ENCODE measurements at places on chromosomes 2 and 18.

GRCh38 chr2:84077496-84077895, 381.6 kb downstream of the SUCLG1 start:
- no peak for DNase-seq

GRCh38 chr2:207692206-207693065, 19.0 kb upstream of the CCNYL1 start:
- no peak for DNase-seq

DNA sequence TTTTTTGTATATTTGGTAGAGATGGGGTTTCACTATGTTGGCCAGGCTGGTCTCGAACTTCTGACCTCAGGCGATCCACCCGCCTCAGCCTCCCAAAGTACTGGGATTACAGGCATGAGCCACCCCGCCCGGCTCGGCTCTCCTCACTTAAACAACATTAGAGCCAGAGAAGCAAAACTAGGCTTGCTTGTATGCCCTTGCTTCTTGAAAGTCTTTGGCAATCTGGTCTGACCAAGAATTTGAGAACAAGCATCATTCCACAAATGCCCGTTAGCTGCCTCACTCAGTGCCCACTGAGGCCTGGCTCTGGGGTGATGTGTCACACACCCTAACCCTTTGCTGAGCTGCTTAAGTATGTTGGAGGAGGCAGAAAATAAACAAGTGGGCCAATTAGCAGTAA, 33.5 kb downstream of the SOWAHC start:
- no peak for DNase-seq

- no peak for DNase-seq
Observed at GRCh38 chr2:241126771-241127202, 22.5 kb downstream of the PASK start.

DNA sequence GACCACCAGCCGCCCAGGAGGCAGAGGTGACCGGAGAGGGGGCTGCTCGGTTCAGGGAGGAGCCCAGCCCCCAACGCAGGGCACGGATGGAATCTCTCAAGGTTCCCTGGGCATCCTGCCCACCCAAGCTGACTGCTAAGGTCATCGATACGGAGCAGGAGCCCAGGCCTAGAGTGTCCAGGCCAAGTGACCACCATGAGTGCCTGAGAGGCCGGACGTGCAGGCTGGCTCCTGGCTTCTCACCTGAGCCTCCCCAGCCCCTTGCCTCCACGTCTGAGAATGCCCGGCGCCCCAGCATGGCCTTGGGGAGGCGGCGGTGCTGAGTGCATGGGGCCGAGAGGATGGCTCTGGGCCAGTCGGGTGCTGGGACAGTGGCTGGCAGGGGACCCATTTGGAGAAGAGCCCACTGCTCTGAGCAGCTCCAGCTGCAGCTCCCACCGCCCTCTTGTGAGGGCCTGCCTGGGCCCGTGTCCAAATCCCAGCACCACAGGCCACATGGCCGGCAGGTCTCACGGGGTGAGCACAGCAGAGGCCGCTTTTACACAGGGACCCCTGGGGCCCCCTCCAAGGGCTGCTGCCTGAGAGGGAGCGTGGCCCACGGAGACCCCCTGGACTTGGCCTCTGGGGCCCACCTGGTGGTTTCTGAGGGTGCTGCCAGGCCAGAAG, 102.8 kb upstream of the CTDP1 start:
- no peak for DNase-seq

DNA sequence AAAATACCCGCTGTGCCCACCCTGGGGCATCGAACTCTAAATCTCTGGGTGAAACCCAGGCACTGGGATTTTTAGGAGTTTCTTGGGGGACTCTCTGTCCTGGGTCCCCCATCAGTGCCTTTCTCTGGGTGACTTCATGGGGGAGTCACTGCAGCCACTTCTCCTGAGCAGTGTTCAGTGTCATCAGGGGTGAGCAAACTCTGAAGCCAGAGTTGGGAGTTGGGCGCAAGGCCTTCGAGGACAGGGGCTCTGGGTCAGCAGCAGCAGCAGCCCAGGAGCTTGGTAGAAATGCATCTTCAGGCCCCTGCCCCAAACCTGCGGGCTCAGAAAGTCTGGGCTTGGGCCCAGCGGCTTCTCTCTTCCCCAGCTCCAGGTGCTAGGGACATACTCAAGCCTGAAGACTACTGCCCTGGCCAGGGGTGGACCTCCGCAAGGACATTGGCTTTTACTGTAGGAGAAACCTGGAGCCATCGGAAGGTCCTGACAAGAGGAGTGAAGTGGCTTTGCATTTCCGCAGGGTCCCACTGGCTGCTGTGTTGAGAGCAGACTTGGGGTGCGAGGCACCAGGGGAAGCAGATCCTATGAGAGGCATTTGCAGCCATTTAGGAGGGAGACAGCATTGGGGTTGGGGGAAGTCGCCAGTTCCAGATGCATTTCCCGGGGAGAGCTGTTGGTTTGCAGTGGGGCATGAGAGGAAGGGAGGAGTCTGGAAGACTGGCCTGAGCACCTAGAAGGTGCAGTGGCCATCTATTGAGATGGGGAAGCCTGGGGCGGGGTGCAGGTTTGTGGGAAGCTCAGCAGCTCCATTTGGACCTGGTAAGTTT, 51.5 kb upstream of the FAHD2A start:
- no peak for DNase-seq

GRCh38 chr2:3076848-3077642, 300.6 kb downstream of the EIPR1 start:
- no peak for DNase-seq

- DNase-seq = no peak
Observed at GRCh38 chr2:54106631-54107454, 8.6 kb upstream of the ACYP2 start.

DNA sequence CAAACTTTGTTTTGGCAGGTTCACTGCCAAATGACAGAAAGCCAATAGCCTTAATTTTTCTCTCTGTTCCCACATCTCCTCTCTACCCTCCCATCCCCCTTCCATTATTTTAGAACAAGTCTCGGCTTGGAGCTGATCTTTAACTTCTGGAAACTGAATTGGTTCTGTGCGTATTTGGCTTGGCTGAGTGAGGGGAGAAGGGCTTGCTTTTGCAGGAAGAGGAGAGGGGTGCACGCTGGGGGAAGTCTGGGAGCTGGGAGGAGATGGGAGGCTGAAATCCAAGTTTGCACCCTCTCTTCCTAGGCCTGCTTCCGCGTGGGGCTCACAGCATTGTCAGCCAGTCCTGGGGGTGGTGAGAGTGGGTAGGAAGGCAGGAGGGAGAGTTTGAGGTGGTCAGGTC, 176.1 kb upstream of the SPRED2 start:
- no peak for DNase-seq

GRCh38 chr2:84800194-84800805, 80.6 kb downstream of the TRABD2A start:
- DNase-seq = no peak

GRCh38 chr2:164143183-164143930, 407.5 kb upstream of the FIGN start:
- DNase-seq = no peak

DNA sequence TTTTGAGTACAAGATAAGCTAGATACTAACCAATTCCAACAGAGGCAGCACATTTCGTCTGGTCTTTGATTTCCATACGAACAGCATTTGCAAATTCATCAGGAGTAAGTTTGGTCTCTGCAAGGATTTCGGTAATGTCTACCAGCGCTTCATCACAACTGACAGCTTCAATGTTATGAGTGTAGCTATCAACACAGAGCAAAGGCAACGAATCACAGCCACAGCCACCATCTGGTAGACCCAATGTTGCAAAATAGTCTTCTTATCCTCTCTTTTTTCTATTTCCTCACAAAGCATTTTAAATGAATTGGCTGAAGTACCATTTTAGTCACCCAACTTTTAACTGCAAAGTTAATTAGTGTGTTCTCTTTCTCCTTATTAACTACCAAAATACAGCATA, 68.3 kb downstream of the REV1 start:
- DNase-seq = no peak

GRCh38 chr2:212842544-212843185, 304.1 kb upstream of the ERBB4 start:
- DNase-seq = no peak

- DNase-seq = no peak
Observed at GRCh38 chr2:55112229-55113031, 62.2 kb upstream of the RTN4 start.

GRCh38 chr18:46531482-46531881, 125.5 kb downstream of the LOXHD1 start:
- DNase-seq = no peak

DNA sequence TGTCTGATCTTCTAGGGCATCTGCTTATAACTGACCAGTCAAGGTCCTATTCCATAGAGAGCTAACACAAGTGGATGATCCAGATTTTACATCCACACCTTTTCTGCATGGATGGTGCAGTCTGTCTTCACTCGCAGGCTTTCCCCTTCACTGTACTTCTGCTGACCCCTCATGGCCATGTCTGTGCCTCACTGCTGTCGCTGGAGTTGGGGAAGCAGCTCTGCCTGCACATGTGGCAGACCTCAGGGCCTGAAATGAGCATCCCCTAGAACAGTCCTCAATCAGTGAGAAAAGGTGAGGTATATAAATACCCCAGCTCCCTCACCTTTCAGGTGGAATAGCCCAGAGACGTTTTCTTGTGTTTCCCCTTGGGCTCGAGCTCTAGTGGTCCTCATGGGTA, 233.8 kb downstream of the ANKRD36B start:
- DNase-seq = no peak

DNA sequence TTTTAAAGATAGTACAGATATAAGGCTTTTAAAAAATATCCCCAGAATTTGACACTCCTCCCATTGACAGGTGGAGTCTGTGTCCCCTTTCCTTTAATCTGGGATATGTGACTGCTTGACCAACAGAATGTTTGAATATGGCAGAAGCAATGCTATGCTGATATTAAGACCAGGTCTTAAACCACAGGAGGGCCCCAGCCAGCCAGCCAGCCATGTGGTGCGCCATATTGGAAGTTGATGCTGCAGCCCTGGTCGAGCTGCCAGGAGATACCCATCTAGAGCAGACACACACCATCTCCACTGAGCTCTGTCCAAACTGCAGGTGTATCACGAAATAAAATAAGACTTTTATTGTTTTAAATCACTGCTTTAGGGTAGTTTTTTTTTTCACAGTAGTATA, 122.3 kb upstream of the CAB39 start:
- no peak for DNase-seq

DNA sequence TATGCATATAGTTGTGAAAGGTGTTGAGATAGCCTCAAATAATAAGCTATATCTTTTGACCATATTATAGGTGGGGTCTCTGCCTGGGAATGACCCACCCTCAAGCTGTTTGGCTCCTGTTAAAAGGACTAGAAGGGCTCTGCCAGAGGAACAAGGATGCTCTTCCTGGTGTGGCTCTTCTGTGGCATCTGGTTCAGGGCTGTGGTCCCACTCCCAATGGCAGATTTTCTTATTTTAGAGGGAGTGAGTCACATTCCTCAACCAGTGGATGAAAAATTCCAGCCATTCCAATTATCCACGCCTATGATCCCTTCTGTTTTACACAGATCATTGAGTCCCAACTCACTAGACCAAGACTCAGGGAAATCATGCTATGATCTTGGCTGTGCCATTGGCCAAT, 119.9 kb downstream of the PARD3B start:
- DNase-seq = no peak

DNA sequence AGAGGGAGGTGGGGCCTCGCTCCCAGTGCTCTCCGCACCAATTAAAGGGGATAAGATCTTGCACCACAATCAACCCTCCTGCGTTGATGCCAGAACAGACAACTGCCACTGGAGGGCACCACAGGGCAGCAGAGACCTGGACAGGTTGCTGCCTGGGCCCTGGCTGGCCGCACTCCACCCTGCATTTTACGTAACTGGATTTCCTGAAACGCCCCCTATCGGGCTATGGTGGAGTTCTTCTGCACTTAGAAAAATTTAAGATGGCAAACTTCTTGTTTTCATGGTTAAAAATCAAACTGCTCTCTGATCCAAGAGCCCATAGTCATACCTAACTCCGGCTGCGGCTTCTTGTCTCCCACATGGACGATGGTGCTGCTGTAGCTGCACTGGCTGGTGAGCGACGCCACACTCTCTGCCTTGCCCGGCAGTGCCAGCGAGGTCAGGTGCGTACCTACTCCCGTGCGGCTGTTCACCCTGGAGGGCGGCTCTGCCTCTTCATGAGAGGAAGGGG, 16.8 kb upstream of the HES6 start:
- DNase-seq = peak; percentile 26

GRCh38 chr2:165069151-165069550, 113.8 kb upstream of the SLC38A11 start:
- DNase-seq = no peak

- DNase-seq = no peak
Observed at GRCh38 chr2:44126106-44126797, 42.4 kb upstream of the PPM1B start.

- DNase-seq = no peak
Observed at GRCh38 chr2:239226677-239227581, 173.9 kb downstream of the HDAC4 start.

GRCh38 chr2:126739141-126739540, 83.2 kb downstream of the GYPC start:
- no peak for DNase-seq

DNA sequence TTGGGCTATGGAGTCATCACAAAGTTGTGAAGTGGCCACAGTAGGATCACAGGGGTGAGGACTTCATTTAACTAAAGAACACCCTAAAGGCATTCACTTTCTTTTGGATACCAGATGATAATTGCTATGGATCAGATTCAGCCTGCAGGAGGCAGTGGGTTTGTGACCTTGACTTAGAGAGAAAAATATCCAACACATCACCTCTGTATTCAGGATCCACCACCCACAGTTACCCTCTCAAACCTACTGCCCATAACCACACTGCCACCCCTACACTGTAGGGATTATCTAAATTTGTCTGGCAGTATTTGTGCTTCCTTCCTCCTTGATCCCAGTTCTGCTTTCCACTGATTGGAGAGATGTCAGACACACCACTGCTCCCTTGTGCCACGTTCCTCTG, 269.4 kb downstream of the MYCN start:
- no peak for DNase-seq

- no peak for DNase-seq
Observed at GRCh38 chr2:186546846-186547245, 43.0 kb upstream of the ITGAV start.

DNA sequence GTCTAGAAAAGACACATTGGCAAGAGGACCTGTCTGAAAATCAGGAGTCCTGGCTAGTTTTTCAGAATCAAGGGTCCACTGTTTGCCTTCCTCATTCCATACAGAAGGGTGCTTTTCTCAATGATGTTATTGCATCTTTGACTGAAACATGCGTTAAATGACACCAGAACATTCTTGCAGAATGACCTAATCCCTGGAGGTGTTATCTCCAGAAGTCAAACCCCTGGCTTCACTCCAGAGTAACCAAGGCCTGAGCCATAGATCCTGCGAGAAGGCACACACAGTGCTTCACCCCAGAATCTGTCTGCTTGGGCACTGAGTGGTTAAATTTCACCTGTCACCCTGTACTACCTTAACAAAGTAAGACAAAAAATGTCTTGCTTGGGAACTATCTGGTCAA, 1055.2 kb upstream of the FANCL start:
- no peak for DNase-seq
